ENCODE measurements at places on chromosomes 1 and 21. TPM values are rescaled to one million over a fixed set of nuclear protein-coding genes. Genes with fewer than 3 reads are reported as not detected.

DCST1 gene
- not detected for total RNA-seq

PLPPR4 gene
- not detected for total RNA-seq

ERICH3 gene
- total RNA-seq: not detected

AVPR1B gene
- not detected for total RNA-seq

FCRL4 gene
- total RNA-seq: not detected

PRDX6 gene
- total RNA-seq: 230 TPM

NGF gene
- not detected for total RNA-seq

FMN2 gene
- not detected for total RNA-seq

ANXA9 gene
- not detected for total RNA-seq

C1QC gene
- total RNA-seq: not detected

PCAT6 gene
- not detected for total RNA-seq

PRRX1 gene
- not detected for total RNA-seq

PDC gene
- not detected for total RNA-seq

GJC2 gene
- total RNA-seq: 0.98 TPM

FUCA1 gene
- 8.0 TPM for total RNA-seq

FAM3B gene
- total RNA-seq: not detected

ZBTB8B gene
- under 0.01 TPM for total RNA-seq

CEP85 gene
- total RNA-seq: 13.4 TPM

RASSF5 gene
- 0.39 TPM for total RNA-seq

SUSD4 gene
- not detected for total RNA-seq

INPP5B gene
- 11.6 TPM for total RNA-seq

PTCH2 gene
- total RNA-seq: 0.13 TPM

OR2L8 gene
- total RNA-seq: not detected

TOE1 gene
- 18.8 TPM for total RNA-seq

FAM131C gene
- 0.10 TPM for total RNA-seq

FAM163A gene
- total RNA-seq: 0.30 TPM

SAMD11 gene
- not detected for total RNA-seq

LRRC53 gene
- not detected for total RNA-seq

C8A gene
- total RNA-seq: not detected

CD5L gene
- total RNA-seq: not detected

USP21 gene
- total RNA-seq: 5.7 TPM

PDE4B gene
- 29.9 TPM for total RNA-seq

SRGAP2B gene
- 32.3 TPM for total RNA-seq

HPDL gene
- total RNA-seq: 9.3 TPM

TBX15 gene
- total RNA-seq: 0.49 TPM

DCDC2B gene
- total RNA-seq: not detected

CSF3R gene
- not detected for total RNA-seq

CSMD2 gene
- total RNA-seq: under 0.01 TPM

PLEKHG5 gene
- total RNA-seq: 26.6 TPM

CNIH3 gene
- total RNA-seq: 0.39 TPM

AMY2A gene
- total RNA-seq: not detected

HES2 gene
- 31.5 TPM for total RNA-seq

SERPINC1 gene
- total RNA-seq: not detected

SLC45A3 gene
- total RNA-seq: 13.7 TPM

ATP6V1G3 gene
- not detected for total RNA-seq

IL20 gene
- total RNA-seq: not detected

CFHR1 gene
- total RNA-seq: not detected

Data from mammary microvascular endothelial cell (primary cell).